Posterior vena cava (tissue), 2 donors: ENCODE measurements at places on chromosomes 12 and 14. TPM values are rescaled to one million over a fixed set of nuclear protein-coding genes. Genes with fewer than 3 reads are reported as not detected.

- DNase-seq: no peak
These were observed 199.1 kb downstream of the SLC5A8 start for GRCh38 chr12:101010896-101011295.

The WDHD1 gene
- 4.5 TPM for total RNA-seq

DNA sequence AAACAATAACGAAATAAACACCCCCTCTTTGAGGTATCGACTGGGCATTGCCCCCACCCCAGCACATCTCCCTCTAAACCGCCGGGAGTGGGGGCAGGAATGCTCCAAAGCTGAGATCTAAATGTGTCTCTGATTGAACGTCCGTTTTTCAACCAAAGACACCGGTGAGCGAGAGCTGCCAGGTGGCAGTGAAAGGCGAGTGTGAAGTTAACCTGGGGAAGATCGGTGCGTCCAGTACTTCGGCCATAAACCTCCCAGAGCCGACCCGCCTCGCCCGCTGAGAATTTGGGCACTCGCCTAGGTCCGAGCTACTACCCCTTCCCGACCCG lies 625 bp downstream of the ANGEL1 start:
- DNase-seq: no peak

The ACSM4 gene
- not detected for total RNA-seq

The PA2G4 gene
- 71.7 TPM for total RNA-seq

GRCh38 chr12:45575823-45576475 lies 153.6 kb upstream of the ARID2 start:
- DNase-seq: no peak

The AP1G2 gene
- 31.5 TPM for total RNA-seq

DNA sequence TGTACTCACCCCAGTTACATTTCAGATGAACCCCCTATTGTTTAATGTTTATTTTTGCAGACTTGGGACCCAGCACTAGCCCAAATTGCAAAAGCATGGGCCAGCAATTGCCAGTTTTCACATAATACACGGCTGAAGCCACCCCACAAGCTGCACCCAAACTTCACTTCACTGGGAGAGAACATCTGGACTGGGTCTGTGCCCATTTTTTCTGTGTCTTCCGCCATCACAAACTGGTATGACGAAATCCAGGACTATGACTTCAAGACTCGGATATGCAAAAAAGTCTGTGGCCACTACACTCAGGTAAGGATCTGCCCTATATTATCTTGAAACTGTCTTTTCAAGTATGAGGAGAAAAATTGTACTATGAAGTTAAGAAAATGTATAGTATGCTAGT lies 1.2 kb downstream of the GLIPR1 start:
- no peak for DNase-seq

- no peak for DNase-seq
These were observed 177.5 kb upstream of the RTL1 start for GRCh38 chr14:101080922-101081593.

The DCN gene
- total RNA-seq: 1,461 TPM

GRCh38 chr12:83472772-83473171 lies 786.1 kb downstream of the TMTC2 start:
- DNase-seq: no peak

DNA sequence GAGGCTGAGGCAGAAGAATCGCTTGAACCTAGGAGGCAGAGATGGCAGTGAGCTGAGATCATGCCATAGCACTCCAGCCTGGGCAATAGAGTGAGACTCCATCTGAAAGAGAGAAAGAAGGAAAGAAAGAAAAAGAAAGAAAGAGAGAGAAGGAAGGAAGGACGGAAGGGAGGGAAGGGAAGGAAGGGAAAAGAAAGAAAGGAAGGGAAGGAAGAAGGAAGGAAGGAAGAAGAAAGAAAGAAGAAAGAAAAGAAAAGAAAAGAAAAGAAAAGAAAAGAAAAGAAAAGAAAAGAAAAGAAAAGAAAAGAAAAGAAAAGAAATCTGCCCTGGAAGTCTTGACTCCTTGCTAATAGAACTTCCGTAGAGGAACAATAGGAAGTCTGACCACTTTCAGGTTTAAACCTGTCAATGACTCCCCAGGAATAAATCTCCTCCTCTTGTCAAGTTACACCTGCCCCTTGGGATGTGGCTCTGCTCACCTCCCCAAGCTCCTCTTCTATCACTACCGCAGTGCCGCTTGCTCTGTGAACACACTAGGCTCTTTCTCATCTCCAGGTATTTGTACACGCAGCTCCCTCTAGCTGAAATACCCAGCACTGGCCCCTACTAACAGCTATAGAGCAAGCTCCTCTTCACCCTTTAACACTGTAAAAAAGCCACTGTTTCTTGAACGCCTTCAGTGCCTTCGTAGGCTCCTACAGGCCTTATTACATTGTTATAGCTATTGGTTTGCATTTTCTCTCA lies 773.1 kb upstream of the TBX3 start:
- DNase-seq: no peak

The SDR9C7 gene
- total RNA-seq: not detected

GRCh38 chr12:70645494-70646317 lies 8.5 kb upstream of the PTPRB start:
- peak; percentile 89 for DNase-seq

DNA sequence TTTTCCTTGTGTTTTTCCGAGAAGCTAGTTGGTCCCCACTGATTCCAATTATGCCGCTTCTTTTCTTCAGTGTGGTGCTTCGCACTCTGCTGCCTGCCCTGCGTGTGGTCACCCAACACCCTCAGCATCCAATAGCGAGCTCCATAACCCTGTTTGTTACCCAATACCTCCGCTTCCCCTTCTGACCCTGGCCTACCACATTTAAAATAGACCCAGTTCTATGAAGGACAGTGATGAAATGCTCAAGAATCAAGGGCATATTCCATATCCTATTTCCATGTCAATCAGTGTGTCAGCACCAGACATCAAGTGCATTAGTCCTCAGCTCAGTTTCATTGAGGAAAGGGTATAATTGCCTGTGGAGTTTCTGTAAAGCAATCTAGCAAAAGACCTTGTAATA lies 9.5 kb downstream of the NDRG2 start:
- no peak for DNase-seq

GRCh38 chr14:105635560-105635959 lies 109.2 kb downstream of the TMEM121 start:
- DNase-seq: no peak

DNA sequence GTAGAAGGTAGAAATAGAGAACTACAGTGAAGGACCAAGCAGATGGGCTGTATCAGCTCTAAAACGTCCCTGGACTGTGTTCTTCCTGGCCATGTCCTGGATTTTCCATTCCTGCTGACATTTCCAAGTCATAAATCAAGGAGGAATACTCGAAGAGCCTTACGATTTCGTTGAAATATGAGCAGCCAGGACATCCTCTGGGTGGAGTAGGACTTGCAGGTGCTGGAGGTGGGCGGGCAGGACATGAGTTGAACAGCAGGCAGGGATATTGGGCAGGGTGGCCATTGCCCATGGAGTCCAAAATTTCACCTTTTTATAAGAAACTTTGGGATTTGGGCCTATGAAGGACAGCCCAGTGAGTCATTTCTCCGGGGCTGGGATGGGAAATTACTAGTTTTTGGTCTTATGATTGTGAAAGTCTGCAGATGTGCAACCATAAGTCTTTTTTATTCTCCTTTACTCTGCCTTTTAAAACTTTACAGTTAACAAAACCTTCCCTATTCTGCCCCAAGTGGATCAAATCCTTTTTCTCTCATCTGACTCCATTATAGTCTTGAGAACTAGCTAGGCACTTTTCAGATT lies 88.8 kb downstream of the TMX1 start:
- DNase-seq: no peak

DNA sequence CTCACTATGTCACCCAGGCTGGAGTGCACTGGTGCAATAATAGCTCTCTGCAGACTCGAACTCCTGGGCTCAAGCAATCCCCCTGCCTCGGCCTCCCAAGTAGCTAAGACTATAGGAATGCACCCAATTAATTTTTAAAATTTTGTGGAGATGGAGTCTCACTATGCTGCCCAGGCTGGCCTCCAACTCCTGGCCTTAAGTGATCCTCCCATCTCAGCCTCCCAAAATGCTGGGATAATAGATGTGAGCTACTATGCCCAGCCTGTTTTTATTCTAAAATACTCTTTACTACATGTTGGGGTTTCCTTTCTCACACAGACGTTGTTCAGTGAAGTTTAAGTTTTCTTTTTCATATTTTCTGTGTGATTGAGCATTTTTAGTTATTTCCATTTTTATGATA lies 60.9 kb upstream of the DUSP6 start:
- no peak for DNase-seq

DNA sequence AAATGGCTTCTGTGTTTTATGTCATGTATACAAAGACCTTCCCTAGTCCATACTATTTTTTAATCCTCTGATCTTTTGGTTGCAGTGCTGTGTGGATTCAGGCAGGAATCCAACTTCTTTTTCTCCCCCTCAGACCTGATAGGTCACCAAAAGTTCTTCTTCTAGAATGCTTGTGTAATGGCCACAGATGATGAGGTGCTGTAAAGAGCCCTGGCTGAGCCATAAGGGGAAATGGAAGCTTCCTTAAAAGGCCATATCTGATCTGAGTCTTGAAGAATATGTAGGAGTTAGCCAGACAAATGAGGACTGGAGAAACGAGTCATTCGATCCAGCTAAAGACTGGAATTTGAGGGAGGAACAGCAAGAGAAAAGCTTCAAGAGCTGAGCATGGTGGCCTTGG lies 353.9 kb downstream of the PCNX1 start:
- no peak for DNase-seq

The GALNT9 gene
- total RNA-seq: not detected

- DNase-seq: no peak
These were observed 49.7 kb upstream of the DCD start for GRCh38 chr12:54697851-54698250.

DNA sequence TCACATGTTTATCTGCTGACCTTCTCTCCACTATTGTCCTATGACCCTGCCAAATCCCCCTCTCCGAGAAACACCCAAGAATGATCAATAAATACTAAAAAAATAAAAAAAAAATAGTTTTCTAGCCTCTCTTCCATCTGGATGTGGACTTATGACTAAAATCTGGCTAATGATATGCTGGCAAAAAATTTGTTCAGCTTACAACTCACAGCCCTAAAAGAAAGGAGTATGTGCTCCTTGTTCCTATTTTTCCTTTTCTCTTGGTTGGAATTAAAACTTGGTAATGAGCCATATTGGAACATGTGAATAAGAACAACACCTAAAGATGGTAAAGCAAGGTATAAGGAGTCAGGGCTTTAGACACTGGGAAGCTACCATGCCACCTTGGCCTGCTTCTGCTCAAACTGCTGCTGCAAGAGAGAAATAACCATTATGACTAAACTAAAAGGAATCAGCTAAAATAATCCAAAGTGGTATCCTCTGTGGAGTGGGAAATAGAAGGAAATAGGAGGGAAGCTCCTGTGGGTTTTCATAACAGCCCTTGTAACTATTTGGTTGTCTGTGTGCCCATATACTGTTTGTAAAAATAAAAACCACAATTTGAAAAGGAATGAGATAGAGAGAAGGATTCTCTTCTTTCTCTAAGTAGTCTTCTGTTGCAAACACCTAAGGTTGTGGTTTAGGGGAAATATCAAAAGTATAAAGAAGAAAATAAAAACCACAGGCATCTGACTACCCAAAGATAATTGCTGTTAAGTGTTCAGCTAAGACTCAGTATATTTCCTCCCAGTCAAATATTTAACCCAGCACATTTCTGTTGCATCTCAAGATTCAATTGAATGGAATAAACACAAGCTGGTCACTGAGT lies 53.8 kb downstream of the SDR9C7 start:
- DNase-seq: no peak

DNA sequence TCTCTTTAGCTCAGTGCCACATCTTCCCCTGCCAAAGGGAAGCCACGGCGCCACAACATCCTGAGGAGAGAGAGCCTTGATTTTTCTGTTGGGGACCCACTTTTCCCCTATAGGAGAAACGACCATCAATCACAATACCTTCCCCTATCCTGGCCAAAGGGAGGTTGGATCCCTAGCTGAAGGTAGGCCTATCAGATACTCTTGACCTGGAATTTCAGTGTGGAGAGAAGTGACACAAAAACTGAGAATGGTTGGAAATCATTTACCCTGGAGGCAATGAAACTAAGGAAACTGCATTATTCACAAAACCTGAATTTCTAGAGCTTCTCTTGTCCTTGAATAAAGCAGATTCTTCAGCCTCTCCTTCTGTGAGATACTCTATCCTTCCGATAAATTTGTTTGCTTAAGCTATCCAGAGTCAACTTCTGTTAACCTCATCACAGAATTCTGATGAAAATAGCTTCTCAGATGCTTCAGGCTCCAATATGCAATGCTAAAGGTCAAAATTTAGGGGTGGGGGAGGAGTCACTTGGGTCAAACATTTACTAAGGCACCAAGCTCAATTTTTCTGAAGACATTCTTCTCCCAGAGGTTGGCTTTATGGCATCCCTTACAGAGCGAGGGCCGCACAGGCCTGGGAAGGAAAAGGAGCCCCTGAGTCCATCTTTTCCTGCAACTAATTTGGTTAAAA lies 27.0 kb upstream of the DUSP6 start:
- no peak for DNase-seq

DNA sequence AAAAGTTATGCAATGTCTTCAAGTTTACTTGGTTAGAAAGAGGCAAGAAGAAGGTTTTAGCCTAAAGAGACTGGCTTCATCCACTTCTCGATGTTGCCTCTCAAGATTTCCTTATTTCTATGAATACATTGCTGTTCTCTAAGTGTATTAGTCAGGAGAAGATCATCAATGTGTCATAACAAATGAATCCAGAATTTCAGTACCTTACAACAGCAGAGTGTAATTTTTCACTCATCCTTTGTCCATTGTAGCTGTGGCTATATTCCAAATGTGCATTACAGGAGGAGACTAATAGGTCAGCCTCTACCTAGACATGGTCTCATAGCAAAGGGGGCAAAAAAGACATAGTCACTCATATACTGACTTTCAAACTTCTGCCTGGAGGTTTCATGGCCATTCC lies 579.1 kb downstream of the PRKD1 start:
- no peak for DNase-seq

The CD4 gene
- 36.0 TPM for total RNA-seq

DNA sequence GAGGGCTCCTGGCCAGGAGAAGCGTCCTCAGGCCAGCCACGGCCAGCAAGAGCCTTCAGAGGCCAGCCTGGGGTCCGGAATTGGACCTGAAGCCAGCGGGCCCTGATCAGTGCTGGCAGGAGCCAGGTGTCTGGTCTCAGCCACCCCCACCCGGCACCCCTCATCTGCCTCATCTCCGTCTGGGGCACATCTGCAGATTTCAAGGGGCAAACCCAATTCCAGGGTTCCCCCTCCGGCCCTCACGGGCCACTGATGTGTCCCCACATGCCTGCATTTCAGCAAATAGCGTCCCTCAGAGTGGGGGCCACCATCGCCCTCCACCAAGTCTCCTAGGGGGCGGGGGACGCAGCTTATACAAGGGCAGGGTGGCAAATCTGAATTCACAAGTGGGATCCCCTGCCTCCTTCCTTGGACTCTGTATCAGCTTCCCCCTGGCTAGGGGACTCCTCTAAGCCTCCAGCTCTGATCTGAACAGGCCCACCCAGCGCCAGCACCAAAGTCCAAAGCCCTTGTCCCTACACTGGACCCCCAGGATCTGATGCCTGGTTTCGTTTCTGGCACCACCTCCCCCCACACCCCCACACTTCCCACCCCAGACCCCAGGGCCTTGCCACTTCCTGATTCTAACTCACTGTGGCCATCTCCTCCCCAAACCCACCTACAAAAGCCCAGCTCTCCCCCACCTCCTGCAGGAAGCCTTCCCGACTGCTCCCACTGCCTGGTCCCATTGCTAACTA lies 10.1 kb downstream of the TMEM179 start:
- DNase-seq: peak; percentile 52

The CIROP gene
- total RNA-seq: not detected

The ALKBH2 gene
- total RNA-seq: 13.3 TPM
